A549 treated with CpdA at 1 μM for 4 hours (cell line): ENCODE measurements at places on chromosomes 16 and 17. TPM values are rescaled to one million over a fixed set of nuclear protein-coding genes. Genes with fewer than 3 reads are reported as not detected.

The CD68 gene
- total RNA-seq = 34.0 to 42.9 TPM (median 36.5 TPM) in 5 replicates

The MT1M gene
- total RNA-seq = not detected in 5 replicates

The TBX2 gene
- total RNA-seq = 4.8 to 8.1 TPM (median 7.8 TPM) in 5 replicates

The TMIGD1 gene
- not detected in 5 replicates for total RNA-seq

The SOST gene
- total RNA-seq = 0.05 TPM in 1 of 5 replicates, not detected in the others

The CMC2 gene
- 126 to 135 TPM (median 129 TPM) in 5 replicates for total RNA-seq

The OTOP2 gene
- 0.06 to 0.17 TPM (median 0.08 TPM) in 4 of 5 replicates, not detected in the other for total RNA-seq

The PDE6G gene
- total RNA-seq = 1.6 to 2.5 TPM (median 1.7 TPM) in 5 replicates

The BAHCC1 gene
- total RNA-seq = 12.9 to 18.2 TPM (median 15.4 TPM) in 5 replicates

The LPO gene
- not detected in 5 replicates for total RNA-seq

The ZC3H18 gene
- 50.1 to 59.2 TPM (median 54.0 TPM) in 5 replicates for total RNA-seq

The AIPL1 gene
- total RNA-seq = not detected in 5 replicates

The KRTAP3-1 gene
- total RNA-seq = not detected in 5 replicates

The GRAP gene
- 0.16 to 0.50 TPM (median 0.21 TPM) in 5 replicates for total RNA-seq

The CD300LB gene
- 0.06 to 0.22 TPM (median 0.09 TPM) in 3 of 5 replicates, not detected in the others for total RNA-seq

The QPRT gene
- 0.46 to 1.8 TPM (median 0.94 TPM) in 5 replicates for total RNA-seq

The HOXB5 gene
- total RNA-seq = 1.8 to 2.8 TPM (median 2.4 TPM) in 5 replicates

The CACNG5 gene
- total RNA-seq = 0.03 TPM in 1 of 5 replicates, not detected in the others

The KRT33A gene
- total RNA-seq = not detected in 5 replicates

The CCL1 gene
- not detected in 5 replicates for total RNA-seq

The NFE2L1 gene
- total RNA-seq = 103 to 115 TPM (median 110 TPM) in 5 replicates

The VTN gene
- 17.3 to 26.7 TPM (median 18.8 TPM) in 5 replicates for total RNA-seq

The ATP1B2 gene
- total RNA-seq = 0.16 to 0.33 TPM (median 0.26 TPM) in 4 of 5 replicates, not detected in the other

The CENPV gene
- 131 to 173 TPM (median 159 TPM) in 5 replicates for total RNA-seq

The HS3ST3A1 gene
- total RNA-seq = 0.15 to 0.26 TPM in 2 of 5 replicates, not detected in the others

The PTGES3L gene
- 0.55 to 0.99 TPM (median 0.84 TPM) in 5 replicates for total RNA-seq

The CPNE7 gene
- 56.0 to 66.6 TPM (median 60.2 TPM) in 5 replicates for total RNA-seq

The BCO1 gene
- 0.73 to 1.6 TPM (median 1.3 TPM) in 5 replicates for total RNA-seq

The USP22 gene
- total RNA-seq = 124 to 134 TPM (median 129 TPM) in 5 replicates

The TLE7 gene
- total RNA-seq = not detected in 5 replicates

The SPAG5 gene
- 77.5 to 86.2 TPM (median 81.5 TPM) in 5 replicates for total RNA-seq

The LRRC37A2 gene
- 2.7 to 4.1 TPM (median 3.7 TPM) in 5 replicates for total RNA-seq

The HIC1 gene
- 0.86 to 2.0 TPM (median 1.6 TPM) in 5 replicates for total RNA-seq

The ZNF785 gene
- total RNA-seq = not detected in 5 replicates

The CACNA1G gene
- 3.1 to 4.8 TPM (median 4.4 TPM) in 5 replicates for total RNA-seq

The TNK1 gene
- total RNA-seq = 1.5 to 2.4 TPM (median 1.8 TPM) in 5 replicates

The NOTUM gene
- 0.23 to 0.60 TPM (median 0.38 TPM) in 5 replicates for total RNA-seq

The SDK2 gene
- total RNA-seq = 0.32 to 0.50 TPM (median 0.35 TPM) in 5 replicates
